ENCODE measurements at places on chromosomes 1 and 21. TPM values are rescaled to one million over a fixed set of nuclear protein-coding genes. Genes with fewer than 3 reads are reported as not detected.

GRCh38 chr1:163772246-163772645 lies 450.5 kb downstream of the NUF2 start:
- DNase-seq: no peak
- no peak overlapping the region for H3K4me3 ChIP-seq
- H3K27me3 ChIP-seq: no peaks in the 10 kb centered on the region
- H3K36me3 ChIP-seq: no peaks in the 10 kb centered on the region
- no peaks in the 10 kb centered on the region for H3K4me1 ChIP-seq

GRCh38 chr1:31400393-31400792 lies 12.6 kb upstream of the SERINC2 start:
- peaks cover 11% of the 10 kb centered on the region for H3K4me1 ChIP-seq
- H3K27ac ChIP-seq: no peak overlapping the region
- no peaks in the 10 kb centered on the region for H3K36me3 ChIP-seq
- no peak overlapping the region for H3K4me3 ChIP-seq

DNA sequence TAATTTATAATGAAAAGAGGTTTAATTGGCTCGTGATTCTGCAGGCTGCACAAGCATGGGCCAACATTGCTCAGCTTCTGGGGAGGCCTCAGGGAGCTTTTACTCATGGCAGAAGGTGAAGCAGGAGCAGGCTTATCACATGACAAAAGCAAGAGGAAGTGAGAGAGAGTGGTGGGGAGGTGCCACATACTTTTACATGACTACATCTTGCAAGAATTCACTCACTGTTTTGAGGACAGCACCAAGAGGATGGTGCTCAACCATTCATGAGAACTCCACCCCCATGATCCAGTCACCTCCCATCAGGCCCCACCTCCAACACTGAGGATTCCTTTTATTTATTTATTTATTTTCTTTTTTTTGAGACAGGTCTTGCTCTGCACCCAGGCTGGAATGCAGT lies 5.5 kb upstream of the PLEKHM2 start:
- no peaks in the 10 kb centered on the region for H3K36me3 ChIP-seq
- H3K4me3 ChIP-seq: no peak overlapping the region
- no peak overlapping the region for H3K27ac ChIP-seq
- H3K27me3 ChIP-seq: no peaks in the 10 kb centered on the region

DNA sequence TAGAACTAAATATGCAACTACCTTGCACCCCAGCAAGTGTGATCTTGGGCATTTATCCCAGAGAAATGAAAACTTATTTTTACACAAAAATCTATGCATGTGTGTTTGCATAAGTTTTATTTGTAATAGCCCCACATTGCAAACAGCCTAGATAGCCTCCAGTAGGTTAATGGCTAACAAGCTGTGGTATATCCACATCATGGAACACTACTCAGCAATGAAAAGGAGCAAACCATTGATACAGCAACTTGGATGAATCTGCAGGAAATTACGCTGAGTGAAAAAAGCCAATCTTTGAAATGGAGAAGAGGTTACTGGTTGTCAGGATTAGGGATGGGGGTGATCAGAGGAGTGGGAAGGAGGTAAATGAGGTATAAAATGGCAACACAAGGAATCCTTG lies 67.8 kb downstream of the HHAT start:
- H3K36me3 ChIP-seq: no peaks in the 10 kb centered on the region
- H3K27me3 ChIP-seq: peaks cover 5% of the 10 kb centered on the region
- H3K4me1 ChIP-seq: peaks cover 21% of the 10 kb centered on the region
- no peak for DNase-seq
- H3K4me3 ChIP-seq: no peak overlapping the region
- no peak overlapping the region for H3K27ac ChIP-seq

The SMIM1 gene
- not detected for total RNA-seq

The TPTE gene
- not detected for total RNA-seq

The OR2L13 gene
- not detected for total RNA-seq

- no peak overlapping the region for H3K4me3 ChIP-seq
- peaks cover 21% of the 10 kb centered on the region for H3K4me1 ChIP-seq
- H3K27me3 ChIP-seq: peaks cover 27% of the 10 kb centered on the region
- H3K27ac ChIP-seq: peak overlapping the region; percentile 61
- H3K36me3 ChIP-seq: peaks cover 1% of the 10 kb centered on the region
Measured at GRCh38 chr1:161718559-161719324, 2.6 kb upstream of the FCRLB start.

DNA sequence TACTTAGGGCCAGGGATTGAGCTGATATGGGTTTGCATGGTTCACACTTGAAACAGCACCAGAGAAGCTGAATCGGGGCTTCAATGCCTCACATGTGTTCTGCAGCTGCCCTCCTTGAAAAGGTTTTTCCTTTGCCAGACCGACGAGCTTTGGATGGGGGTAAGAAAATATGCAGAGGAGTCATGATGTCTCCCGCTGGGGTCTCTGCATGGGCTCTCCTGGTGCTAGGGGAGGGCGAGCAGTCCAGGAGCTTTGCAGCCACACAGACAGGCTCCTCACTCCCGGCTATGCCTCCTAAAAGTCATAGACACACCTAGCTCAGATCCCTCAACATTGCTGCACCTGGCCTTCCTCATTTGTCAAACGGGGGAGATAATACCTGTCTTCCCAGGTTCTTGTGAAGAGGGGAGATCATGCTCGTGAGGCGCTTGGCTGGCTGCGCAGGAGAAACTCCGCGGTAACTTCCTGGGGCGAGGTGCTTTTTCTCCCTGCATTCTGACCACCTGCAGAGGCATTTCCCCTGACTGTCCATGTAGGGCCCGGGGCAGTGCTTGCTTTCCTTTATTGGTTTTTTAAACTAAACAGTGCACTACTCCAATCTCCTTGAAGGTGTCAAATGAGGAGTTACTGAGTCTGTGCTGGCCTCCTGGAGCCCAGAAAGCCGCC lies 112.4 kb downstream of the PLXNA2 start:
- no peak overlapping the region for H3K27ac ChIP-seq
- no peak for DNase-seq
- no peaks in the 10 kb centered on the region for H3K36me3 ChIP-seq
- no peaks in the 10 kb centered on the region for H3K4me1 ChIP-seq
- peaks cover 9% of the 10 kb centered on the region for H3K27me3 ChIP-seq

DNA sequence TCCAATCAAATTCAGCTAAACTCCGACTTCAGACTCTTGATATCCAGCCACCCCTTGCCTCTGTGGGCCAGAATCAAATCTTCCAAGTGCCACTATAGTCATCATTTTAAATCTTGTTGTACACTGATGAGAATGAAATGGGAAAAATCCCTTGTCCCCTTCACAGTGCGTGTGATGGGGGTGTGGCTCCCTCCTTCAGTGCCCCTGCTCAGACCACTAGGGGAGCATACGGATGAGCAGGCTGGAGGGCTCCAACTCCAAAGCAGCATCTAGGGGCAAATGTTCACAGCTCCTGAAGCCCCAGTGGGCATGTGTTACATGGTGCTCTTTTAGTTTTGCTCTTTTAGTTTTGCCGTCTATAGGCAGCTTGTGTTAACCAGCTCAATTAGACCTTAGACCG lies 35.4 kb upstream of the HSD3B1 start:
- H3K27ac ChIP-seq: no peak overlapping the region
- H3K36me3 ChIP-seq: no peaks in the 10 kb centered on the region
- no peak for DNase-seq
- H3K4me1 ChIP-seq: no peaks in the 10 kb centered on the region
- H3K4me3 ChIP-seq: no peak overlapping the region
- H3K27me3 ChIP-seq: peaks cover 8% of the 10 kb centered on the region
